ENCODE measurements at places on chromosomes 13 and 19. TPM values are rescaled to one million over a fixed set of nuclear protein-coding genes. Genes with fewer than 3 reads are reported as not detected.

GRCh38 chr13:98535501-98536354, 41.2 kb downstream of the STK24 start:
- DNase-seq = no peak

GRCh38 chr19:31515931-31516330, 166.7 kb upstream of the TSHZ3 start:
- DNase-seq = no peak

- DNase-seq = no peak
Observed at GRCh38 chr13:45416516-45417128, 1.6 kb downstream of the SLC25A30 start.

DNA sequence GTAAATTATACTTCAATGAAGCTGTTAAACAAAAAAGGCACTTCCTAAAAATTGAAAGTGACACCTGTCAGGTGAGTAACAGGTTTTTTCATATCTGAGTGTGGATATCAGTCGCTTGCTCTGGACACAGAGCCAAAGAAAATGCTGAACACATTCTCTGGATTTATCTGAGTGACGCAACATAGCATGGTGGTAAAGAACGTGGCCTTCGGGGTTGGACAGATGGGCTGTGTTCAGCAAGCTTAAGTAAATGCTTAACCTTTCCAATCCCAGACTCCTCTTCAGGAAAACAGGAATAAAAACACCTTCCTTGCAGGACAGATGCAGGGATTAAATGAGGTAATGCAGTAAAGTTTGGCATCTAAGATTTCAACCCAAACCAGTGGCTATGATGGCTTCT, 132.0 kb downstream of the FOXO1 start:
- DNase-seq = no peak

- DNase-seq = no peak
Observed at GRCh38 chr13:51834581-51835171, 10.3 kb downstream of the TMEM272 start.

DNA sequence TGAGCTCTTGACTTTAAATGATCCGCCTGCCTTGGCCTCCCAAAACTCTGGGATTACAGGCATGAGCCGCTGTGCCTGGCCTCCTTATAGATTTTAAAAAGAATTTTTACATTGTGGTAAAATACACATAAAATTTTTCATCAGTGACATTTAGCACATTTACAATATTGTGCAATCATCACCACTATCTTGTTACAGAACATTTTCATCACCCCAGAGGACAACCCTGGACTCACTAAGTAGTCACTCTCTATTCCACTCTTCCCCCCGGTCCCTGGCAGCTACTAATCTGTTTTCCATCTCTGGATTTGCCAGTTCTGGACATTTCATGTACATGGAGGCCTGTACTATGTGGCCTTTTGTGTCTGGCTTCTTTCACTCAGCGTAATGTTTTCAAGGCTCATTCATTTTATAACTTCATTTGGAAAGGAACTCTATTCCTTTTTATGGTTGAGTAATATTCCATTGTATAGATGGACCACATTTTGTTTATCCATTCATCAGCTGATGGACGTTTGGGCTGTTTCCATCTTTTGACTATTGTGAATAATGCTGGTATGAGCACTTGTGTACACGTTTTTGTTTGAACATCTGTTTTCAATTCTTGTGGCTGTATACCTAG, 19.9 kb downstream of the MEGF8 start:
- DNase-seq = no peak

The MUC16 gene
- total RNA-seq = 1.3 TPM

Data from sciatic nerve (tissue), 2 donors.